ENCODE measurements at places on chromosomes 2 and 18. TPM values are rescaled to one million over a fixed set of nuclear protein-coding genes. Genes with fewer than 3 reads are reported as not detected.

GRCh38 chr2:57760381-57760801 lies 286.2 kb upstream of the VRK2 start:
- no peak for DNase-seq

DNA sequence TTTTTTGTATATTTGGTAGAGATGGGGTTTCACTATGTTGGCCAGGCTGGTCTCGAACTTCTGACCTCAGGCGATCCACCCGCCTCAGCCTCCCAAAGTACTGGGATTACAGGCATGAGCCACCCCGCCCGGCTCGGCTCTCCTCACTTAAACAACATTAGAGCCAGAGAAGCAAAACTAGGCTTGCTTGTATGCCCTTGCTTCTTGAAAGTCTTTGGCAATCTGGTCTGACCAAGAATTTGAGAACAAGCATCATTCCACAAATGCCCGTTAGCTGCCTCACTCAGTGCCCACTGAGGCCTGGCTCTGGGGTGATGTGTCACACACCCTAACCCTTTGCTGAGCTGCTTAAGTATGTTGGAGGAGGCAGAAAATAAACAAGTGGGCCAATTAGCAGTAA lies 33.5 kb downstream of the SOWAHC start:
- DNase-seq: peak; percentile 16

GRCh38 chr2:44932564-44933392 lies 8.7 kb upstream of the SIX3 start:
- DNase-seq: no peak

GRCh38 chr2:217075268-217076057 lies 215.6 kb upstream of the TNP1 start:
- DNase-seq: no peak

- DNase-seq: no peak
Measured at GRCh38 chr2:137525132-137525531, 439.1 kb upstream of the HNMT start.

DNA sequence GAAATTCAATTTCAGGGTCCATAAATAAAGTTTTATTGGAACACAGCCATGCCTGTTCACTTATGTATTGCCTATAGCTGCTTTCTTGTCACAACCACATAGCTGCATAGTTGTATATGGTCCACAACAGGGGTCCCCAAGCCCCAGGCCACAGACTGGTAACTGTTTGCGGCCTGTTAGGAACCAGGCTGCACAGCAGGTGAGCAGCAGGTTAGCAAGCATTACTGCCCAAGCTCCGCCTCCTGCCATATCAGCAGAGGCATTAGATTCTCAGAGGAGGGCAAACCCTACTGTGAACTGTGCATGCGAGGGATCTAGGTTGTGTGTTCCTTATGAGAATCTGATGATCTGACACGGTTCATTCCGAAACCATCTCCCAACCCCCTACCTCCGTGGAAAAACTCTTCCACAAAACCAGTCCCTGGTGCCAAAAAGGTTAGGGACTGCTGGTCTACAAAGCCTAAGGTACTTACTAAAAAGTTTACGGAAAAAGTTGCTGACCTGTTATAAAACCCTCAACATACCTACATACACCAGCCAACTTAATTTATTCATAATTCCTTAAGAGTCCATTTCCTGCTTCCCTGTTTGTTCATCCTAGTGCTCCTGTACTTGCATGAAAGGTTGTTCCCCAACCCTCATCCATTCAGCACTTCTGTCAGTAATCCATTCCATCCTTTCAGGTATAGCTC lies 40.1 kb downstream of the NDUFAF7 start:
- no peak for DNase-seq

GRCh38 chr2:180016937-180017336 lies 9.8 kb upstream of the CWC22 start:
- no peak for DNase-seq

- no peak for DNase-seq
Measured at GRCh38 chr2:55986700-55987440, 63.3 kb upstream of the EFEMP1 start.

DNA sequence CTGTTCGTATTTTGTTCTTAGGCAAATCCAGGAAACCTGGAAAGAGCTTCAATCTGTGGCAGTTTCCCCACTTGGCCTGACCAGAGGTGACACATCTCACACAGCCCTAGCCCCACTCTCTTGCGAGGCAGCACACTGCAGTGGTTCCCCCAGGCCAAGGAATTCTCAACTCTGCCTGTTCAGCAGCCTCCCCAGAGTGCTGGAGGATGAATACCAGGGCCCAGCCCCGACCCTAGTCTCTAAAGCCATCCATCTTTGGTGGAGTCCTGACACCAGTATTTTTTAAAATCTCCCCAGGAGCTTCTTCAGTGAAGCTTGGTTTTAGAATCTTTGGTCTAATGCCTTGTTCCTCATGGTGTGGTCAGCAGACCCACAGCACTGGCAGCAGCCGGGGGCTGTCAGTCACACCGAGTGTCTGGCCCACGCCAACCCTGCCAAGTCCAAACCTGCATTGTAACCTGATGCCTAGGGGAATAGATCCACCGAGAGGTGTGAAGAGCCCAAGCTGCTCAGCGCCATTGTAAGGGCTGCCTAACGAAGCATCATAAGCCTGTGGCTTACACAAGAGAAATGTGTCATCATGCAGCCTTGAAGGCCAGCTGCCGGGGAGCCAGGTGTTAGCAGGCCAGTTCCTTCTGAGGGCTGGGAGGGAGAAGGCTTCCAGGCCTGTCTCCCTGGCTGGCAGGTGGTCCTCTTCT lies 428.7 kb upstream of the ID2 start:
- DNase-seq: no peak

Gene ABCG5
- total RNA-seq: 4.0 TPM

Gene CD207
- total RNA-seq: not detected

Gene GPR45
- total RNA-seq: not detected

Gene RAB3GAP1
- 14.8 TPM for total RNA-seq

Gene EMX1
- total RNA-seq: not detected

Measured in ascending aorta (tissue), 2 donors.